ENCODE measurements at places on chromosomes 12 and 14.

GRCh38 chr14:24054646-24055045, 2.8 kb downstream of the CARMIL3 start:
- no peak for DNase-seq

- DNase-seq: no peak
Measured at GRCh38 chr14:101226603-101227425, 323.3 kb upstream of the RTL1 start.

DNA sequence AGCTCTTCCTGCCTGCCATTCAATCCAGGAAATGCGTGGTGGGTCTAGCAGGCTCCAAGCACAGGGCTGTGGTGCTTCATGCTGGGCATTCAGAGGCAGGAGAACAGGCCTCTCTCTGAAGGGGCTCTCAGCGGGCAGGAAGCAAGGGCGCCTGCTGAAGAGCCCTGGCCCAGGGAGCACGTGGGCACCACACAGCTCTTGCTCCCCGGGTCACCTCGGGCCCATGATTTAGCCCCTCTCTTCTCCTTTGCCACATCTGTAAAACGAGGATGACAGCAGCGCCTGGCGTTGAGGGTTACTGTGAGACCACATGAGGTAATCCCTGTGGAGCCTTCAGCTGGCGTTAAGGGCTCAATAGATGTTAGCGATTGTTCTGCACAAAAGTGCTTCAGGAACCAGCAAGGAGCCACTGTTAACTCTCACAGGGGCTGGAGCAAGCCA, 37.6 kb upstream of the SPTLC2 start:
- no peak for DNase-seq

DNA sequence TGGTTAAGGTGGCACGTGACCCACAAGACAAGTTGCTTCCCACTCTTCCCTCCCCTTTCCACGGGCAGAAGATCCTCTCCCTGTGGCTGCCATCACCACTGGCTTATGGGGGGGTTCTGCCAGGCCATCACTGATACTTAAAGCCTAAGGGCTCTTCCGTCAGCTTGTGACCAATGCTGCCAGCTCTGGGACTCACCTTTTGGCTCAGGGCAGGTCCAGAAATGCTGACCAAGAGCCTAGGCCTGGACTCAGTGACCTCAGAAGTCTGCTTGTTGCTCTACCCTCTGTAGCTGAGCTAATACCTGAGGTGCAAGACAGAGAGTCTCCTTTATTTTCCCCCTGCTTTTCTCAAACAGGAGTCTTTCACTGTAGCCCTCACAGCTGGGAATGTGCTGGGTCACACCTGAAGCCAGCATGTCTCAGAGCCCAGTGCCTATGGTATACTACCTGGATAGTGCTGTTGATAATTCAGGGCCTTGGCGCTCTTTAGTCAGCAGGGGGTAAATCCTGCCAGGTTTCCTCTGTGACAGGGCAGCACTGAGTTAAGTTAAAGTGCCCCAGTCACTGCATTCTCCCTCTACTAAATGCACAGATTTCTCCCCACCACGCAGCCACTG, 19.7 kb downstream of the FGD4 start:
- DNase-seq: no peak

DNA sequence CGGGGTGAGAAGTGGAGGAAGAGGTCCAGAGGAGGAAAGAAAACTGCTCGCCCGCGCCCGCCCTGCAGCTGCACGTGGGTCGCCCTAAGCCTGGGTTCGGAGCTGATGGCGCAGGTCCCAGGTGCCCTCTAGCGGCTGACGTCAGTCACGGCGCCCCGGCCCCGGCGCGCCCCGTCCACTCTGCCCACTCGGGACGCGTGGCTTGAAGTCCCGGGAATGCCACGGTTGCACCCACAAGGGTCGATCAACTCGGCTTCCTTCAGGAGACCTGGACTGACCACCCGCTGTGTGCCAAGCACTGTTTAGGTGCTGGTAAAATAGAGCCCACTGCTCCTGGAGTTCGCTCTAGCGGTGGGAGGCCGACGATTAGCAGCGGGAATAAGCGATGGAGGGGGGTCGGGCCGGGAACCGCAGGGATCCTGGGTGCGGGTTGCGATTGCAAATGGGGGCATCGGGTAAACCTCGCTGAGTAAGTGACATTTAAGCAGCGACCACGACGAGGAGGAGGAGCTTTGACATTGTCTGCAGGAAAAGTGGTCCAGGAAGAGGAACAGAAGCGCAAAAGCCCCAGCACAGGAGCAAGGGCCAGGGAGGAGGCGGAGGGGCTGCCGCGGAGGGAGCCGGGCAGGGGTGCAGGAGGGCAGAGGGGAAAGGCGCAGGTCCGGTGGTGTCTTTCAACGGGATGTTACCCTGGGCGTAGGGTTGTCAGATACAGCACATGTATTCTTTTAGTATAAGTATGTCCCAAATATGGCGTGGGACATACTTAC, 5.1 kb upstream of the ZNF839 start:
- peak; percentile 69 for DNase-seq

GRCh38 chr12:125340791-125341190, 275.6 kb downstream of the AACS start:
- DNase-seq: peak; percentile 21

DNA sequence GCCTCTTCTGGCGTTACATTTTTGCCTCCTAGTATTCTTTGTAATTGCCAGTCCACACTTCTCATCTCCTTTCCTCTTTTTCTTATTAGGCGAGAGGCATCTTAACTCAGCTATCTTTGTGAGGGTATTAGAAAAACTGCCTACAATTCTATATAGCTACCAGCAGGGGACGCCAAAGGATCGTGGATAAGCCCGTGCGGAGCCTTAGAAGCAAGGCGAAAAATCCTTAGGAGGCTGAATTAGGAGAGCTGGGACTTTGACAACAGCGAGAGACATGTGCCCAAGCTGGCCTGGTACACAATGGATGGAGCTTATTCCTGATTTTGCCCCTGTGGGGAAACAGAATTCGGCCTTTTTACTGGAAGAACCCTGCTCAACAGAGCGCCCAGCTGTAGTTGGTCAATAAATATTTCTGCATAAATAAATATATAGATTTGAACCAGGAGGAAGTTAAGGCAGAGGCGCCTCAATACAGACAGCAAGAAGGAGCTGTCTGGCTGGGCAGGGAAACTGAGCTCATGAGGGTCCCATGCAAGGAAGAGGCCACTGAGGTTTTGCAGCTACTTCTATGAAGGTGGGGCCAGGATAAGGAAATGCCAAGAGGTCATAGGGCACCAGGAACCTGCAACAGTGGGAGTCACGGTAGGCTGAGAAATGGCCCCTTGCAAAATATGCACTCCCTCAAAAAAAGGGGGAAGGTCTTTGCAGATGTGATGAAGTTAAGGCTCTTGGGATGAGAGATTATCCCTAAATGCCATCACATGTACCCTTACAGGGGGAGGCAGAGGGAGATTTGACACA, 14.6 kb upstream of the RBM19 start:
- DNase-seq: peak; percentile 5

DNA sequence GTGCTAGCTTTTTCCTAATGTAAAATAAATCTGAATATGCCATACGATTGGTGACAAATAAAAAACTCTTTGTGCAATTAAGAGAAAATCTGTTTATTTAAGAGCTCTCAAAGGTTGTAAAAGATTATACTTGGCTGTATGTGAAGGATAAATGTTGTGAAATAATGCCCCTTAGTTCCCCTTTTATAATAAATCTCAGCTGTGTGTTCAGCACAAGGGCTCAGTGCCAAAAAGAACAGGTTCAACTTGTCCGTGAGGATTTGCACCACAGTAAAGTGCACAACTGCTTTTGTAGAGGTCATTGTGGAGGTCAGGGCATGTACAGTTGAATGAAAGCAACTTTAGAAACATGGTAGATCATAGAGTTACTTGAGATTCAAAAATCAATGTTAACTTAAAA, 118.6 kb downstream of the TRMT5 start:
- DNase-seq: no peak

GRCh38 chr14:83467811-83468210, 1934.2 kb upstream of the SEL1L start:
- DNase-seq: no peak

All from Caki2 (cell line).